Stimulated activated CD8-positive, alpha-beta memory T cell treated with anti-CD3 and anti-CD28 coated beads, Interleukin-7, amount 100 ng/mL, for 48 hours (primary cell): ENCODE measurements at places on chromosomes 7 and 10.

- no peak for DNase-seq
Measured at GRCh38 chr7:87058744-87059524, 520 bp downstream of the ELAPOR2 start.

DNA sequence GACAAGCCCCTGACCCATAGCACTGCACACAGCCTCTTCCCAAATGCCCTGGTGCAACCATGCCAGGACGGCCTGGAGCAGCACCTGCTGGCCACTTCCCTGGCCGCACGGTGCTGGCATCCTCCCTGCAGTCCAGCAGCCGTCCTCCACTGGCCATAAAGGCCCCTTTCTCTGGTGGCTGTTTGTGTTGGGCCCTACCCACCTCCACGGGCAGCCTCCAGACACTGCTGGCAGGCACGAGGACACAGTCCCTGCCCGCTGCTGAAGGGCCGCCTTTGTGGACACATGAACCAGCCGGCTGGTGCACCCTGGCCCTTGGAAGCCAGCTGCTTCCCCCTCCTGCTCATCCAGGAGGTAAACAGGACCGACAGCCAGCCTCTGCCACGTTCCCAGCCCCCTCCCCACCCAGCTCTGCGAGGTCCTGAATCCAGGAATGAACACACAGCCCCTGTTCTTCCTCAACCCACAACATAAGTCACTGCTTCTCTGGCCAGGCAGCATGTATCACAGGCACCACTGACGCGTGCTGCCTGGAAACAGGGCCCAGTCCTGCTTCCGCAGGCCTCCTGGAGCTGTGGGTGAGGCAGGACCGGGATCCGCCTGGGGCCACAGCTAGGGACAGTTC is 43.8 kb downstream of the SPOCK2 start:
- no peak for DNase-seq

DNA sequence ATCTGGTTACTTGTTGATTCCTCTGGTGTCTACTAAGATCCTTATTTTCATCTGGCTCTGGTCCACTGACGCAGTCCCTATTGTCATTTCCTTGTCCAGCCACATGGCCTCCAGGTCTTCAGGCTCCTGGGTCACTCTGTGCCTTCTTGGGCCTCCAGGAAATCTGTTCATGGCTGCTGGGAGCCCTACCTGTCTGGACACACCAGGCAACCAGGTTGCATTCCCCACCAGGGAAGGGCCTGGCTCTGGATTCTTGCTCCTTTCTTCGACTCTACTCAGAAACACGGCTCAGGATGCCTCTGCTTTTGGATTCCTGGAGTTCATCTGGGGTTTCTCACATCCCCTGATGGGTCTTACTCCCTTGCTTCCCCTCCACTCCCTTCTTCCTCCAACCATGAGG is 8.0 kb upstream of the PPIF start:
- DNase-seq, result no peak

- no peak for DNase-seq
Measured at GRCh38 chr7:155467846-155468784, 10.2 kb downstream of the EN2 start.

DNA sequence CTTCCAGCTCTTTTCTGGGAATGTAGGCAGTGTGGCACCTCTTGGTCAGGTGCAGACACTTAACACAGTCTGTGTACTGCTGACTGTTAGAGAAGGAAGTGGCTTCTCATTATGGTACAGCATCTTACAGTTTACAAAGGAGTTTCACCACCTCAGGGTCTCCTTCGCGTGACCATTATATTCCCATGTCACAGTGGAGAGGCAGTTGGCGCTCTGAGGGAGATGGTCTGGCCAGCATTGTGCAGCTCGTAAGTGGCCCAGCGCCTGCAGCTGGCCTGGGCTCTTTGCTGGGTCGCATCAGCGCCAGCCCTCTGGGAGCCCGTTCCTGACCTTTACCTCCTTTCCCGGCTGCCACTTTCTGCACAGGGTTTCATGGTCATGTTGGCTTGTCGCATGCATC is 15.4 kb downstream of the TSPAN15 start:
- DNase-seq, result no peak

- DNase-seq, result no peak
Measured at GRCh38 chr10:96637709-96638108, 50.9 kb upstream of the TM9SF3 start.

- DNase-seq, result no peak
Measured at GRCh38 chr10:12287772-12288171, 61.6 kb upstream of the CAMK1D start.

- DNase-seq, result no peak
Measured at GRCh38 chr10:119595134-119595675, 1.6 kb downstream of the TIAL1 start.

GRCh38 chr7:134022286-134022911 is 104.7 kb upstream of the LRGUK start:
- DNase-seq, result no peak

GRCh38 chr10:11626071-11626470 is 14.6 kb upstream of the USP6NL start:
- DNase-seq, result no peak

- no peak for DNase-seq
Measured at GRCh38 chr7:83546586-83546985, 102.4 kb downstream of the SEMA3E start.

GRCh38 chr10:78960316-78960800 is 108.4 kb upstream of the ZMIZ1 start:
- no peak for DNase-seq

DNA sequence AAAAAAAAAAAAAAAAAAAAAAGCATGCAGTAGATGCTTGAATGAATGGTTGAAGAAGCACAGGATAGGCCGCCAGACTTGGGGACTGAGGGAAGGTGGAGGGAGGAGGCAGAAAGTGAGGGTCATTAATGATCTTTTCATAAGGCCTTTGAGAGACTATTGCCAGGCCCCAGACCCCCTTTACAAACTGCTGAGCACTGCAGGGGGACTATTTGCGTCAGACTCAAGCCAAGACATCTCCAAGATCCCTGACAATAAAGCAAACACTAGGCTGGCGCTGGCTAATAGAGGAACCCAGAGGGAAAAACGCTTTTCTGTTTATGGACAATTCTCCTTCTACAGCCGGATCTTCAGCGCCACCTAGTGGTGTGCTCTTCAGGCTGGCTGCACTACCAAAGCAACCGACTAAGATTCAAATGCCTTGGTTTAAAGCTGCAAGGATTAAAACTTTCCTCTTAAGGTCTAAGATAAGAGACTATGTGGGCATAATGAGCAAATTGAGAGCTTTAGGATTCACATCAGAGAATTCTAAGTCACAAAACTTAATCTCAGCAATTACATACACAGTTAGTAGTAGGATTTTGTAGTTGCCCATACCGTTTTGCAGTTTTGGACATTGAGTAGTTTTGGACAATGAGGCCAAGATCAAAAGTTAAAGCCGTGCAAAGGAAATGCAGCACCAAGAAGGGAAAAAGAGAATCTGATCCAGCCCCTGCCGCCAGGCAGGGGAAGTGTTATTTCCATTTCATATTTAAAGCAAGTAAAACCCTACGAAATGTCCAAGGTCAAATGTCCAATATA is 17.9 kb upstream of the AGK start:
- DNase-seq, result no peak

DNA sequence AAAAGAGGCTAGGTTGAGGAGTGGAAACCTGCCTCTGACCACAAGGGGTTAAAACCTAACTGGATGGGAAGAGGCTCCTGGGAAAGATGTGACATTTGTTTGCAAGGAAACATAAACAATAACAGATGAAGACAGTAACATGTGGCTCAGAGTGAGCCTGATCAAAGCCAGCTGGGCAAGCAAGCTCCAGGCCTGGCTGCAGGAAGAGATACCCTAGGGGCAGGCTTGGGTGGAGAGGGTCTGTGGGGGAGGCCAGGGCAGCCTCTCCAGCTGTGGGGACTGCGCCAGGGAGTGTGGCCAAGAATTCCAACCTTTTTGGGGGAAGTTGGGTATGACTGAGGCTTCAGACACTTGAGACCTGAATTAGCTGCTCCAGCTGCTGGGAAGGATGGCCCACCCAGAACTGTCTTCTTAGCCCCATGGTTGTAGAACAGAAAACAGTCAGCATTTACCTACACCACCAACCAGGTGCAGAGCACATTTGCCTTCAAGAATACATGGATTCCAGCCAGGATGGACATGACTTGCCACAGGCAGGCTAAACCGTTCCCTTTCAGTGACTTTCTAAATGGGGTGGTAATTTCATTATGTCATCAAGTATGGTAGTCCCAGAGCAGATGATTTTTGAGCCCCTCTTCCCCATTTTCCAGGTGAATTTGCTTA is 10.4 kb upstream of the FAM170B start:
- no peak for DNase-seq

- DNase-seq, result no peak
Measured at GRCh38 chr7:158541346-158542010, 46.1 kb downstream of the PTPRN2 start.
